Activated CD4-positive, alpha-beta T cell treated with anti-CD3 and anti-CD28 coated beads, Interleukin-2, amount 50 U/mL, for 48 hours (primary cell): ENCODE measurements at places on chromosomes 12 and 14.

DNA sequence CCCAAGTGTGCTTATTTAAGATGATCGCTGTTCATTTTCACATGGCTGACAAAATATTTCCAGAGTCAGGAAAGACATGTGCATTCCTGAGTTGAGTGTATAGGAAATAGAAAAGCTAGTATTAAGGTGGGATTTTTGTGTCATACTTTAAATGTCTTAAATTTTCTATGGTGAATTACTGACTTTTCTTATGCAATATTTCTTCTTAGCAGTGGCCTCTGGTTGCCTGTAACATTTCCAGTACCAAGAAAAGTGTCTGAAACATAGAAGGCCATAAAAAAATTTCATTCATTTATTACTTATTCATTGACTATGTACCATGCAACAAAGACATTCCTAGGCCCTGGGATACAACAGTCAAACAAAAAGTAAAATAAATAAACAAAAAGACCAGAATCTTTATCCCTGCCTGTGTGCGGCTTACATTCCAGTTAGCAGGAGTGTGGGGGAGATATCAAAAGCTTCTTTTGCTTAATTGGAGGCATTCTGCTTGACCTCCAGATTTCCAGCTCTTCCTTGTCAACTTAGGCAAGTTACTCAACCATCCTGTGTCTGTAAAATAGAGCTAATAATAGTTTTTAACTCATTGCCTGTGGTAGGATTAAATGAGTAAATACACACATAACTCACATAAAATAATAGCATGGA, 216.3 kb upstream of the FLRT2 start:
- DNase-seq: no peak

- no peak for DNase-seq
These were observed 157.1 kb upstream of the TMTC1 start for GRCh38 chr12:29940811-29941210.

- DNase-seq: no peak
These were observed 22.5 kb upstream of the C14orf180 start for GRCh38 chr14:104557086-104557485.

DNA sequence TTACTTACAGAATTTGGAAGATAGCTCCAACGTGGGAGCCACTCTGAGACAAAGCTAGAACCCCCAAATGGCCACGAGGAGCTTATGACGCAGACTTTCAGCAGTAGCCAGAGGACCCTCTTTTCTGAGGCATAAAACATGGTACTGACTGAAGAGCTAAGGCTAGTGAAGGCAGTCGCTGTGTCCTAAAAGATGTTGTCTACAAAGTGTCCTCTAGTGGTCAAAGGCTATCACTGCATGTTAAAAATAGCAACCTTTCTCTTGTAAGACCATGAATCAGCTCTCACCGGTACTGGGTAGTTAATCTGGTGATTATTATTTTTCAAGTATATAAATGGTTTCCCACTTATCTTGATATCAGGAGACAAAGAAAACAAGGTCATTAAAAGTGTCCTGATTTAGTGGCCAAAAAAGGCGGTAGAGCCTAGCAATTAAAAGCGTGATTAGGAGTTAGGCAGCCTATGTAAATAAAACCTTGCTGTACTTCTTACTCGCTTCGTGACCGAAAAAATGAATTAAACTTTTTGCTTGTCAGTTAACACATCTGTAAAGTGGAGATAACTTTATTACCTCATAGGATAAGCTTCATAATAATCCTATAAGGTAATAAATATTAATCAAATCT, 47.0 kb upstream of the LGR5 start:
- no peak for DNase-seq

DNA sequence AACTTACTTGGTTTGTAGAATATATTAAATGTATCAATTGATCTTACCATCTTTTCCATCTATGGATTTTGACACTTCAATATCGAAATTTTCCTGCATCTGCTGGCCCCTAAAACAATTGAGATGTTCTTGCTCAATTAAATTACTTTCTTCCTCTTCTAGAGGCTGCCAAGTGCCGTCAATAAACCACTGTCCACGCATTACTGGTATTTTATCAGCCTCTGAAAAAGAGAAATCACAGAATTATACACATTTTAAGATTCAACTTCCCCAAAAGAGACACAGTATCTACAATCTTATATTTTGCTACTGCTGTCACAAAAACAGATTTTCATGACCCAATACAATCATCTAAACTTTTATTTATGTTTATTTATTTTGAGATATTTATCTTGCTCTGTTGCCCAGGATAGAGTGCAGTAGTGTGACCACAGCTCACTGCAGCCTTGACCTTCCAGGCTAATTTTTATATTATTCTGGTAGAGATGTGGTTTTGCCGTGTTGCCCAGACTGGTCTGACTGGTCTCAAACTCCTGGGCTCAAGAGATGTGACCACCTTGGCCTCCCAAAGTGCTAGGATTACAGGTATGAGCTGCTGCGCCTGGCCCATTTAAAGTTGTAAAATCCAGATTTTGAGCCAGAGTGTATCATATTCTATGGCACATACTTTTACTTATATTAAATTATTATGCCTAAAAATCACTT, 49.3 kb downstream of the DDHD1 start:
- no peak for DNase-seq

GRCh38 chr12:48990552-48990951, 8.6 kb downstream of the DDN start:
- no peak for DNase-seq

- no peak for DNase-seq
These were observed 21.0 kb downstream of the CHST11 start for GRCh38 chr12:104477510-104478390.

DNA sequence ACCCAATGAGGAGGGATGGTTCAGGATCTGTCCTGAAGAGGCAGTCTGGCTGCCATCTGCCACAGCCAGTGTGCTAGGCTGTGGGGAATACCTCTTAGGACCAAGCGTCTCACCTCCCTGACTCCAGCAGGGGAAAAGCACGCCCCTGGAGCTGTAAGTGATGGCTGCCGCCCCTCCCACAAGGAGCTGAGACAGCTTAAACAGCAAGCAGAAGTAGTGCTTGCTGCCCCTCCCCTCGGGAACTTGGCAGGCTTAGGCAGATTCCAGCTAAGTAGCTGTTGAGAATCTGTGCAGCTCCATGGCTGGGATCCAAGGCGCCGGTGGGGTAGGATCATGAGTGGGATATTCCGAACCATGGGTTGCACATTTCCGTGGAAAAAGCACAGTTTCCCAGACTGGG, 360.4 kb upstream of the MDGA2 start:
- DNase-seq: no peak

GRCh38 chr14:37932008-37932407, 275.7 kb upstream of the SSTR1 start:
- DNase-seq: no peak

DNA sequence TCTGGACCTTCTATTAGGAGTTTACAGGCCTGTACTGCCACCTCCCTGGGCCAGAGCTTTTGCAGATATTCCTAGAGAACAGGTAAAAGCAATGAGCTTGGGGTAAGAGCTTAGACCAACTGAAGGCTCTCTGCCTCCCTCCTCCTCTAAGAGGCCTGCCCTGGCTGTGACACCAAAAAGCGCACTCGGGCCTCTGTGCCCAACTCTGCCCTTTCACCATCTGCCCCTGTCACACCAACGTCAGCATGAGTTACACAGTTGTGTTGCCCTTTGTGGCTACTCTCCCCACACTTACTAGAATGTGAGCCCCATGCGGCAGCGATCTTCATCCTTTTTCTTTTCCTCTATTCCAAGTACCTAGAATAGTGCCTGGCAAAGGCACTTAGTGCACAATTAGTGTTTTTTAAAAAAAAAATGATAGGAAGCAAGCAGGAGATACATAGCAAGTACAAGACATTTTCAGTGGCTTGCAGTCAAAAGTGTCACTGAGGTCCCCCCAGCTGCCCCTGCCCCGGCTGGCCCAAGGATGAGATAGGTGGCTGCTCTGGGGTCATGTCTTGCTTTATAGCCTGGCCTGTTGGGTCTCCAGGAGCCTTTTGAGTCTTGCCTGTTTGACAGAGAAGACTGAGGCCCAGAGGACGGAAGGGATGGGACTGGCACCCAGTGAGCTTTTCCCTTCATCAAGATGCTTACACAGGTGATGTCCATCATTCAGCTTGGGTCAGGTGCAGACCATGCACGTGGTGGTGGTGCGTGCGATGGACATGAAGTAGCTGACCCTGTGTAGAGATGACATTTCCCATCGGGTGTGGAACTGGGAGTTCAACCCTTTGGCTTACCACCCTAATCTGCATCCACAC, 12.5 kb downstream of the CKB start:
- no peak for DNase-seq

DNA sequence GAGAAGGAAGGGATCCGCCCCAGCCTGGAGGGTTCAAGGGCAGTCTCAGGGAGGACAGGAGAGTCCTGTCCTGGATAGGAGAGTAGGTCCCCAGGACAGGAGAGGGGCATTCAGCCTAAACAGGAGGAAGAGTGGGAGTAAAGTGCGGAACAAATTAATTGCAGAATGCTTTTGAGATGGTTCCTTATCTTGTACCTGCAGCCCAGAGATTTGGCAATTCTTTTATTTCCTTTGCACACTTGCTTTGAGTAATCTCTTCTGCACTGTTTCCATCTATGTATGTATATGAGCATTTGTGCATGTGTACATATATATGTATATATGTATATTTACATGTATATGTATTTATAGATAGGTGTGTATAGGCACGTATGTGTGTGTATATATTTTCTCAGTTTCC, 22.7 kb downstream of the PLEK2 start:
- DNase-seq: no peak

GRCh38 chr14:81401420-81402122, 1.4 kb upstream of the STON2 start:
- DNase-seq: no peak

GRCh38 chr12:113326775-113327395, 8.0 kb downstream of the SLC8B1 start:
- DNase-seq: no peak

DNA sequence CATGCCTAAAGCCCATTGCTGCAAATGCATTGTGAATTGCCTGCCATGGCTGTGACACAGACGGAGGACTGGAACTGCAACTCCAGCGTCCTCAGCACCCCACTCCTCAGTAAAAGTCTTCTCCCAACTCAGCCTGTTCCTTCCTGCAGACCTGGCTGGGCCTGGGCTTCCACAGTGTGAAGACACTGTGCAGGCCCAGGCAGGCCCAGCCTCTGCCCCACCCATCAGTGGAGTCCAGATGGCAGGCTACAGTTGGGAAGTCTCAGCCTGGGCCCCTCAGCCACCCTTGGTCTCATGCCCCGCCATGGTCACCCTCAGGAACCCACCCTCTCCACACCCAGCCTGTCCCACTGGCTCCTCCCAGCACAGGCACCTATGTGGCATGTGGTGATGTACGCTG, 22.0 kb downstream of the VSX2 start:
- DNase-seq: no peak

GRCh38 chr14:92877757-92878431, 45.1 kb upstream of the CHGA start:
- no peak for DNase-seq

DNA sequence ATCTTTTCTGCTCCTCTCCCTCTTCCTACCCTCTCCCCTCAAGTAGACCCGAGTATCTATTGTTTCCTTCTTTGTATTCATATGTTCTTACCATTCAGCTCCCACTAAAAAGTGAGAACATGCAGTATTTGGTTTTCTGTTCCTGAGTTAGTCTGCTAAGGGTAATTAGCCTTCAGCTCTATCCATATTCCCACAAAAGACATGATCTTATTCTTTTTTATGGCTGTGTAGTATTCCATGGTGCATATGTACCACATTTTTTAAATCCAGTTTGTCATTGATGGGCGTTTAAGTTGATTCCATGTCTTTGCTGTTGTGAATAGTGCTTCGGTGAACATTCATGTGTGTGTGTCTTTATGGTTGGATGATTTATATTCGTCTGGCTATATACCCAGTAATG, 32.2 kb downstream of the CRADD start:
- DNase-seq: no peak

DNA sequence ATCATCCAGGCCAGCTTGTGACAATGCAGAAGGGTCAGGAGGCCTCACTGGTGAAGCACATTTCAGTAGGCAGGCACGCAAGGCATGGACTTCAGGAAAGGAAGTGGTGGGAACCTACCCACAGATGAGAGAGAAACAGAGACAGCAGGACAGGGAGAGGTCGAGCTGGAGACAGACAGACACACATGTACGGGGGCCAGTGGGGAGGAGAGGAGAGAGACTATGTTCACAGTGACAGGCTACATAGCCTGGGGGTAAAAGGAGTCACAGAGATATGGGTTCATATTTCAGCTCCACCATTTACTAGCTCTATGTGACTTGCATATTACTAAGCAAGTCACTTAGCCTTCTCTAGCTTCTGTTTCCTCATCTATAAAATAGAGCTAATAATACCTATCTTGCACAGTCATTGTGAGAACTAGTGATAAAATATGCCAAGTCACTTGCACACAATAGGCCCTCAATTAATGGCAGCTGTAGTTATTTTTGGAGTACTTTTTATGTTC, 91.1 kb upstream of the FUT8 start:
- peak; percentile 39 for DNase-seq
